ENCODE measurements at places on chromosomes 4 and X.

GRCh38 chr4:181006499-181007260 lies 1236.5 kb upstream of the TENM3 start:
- DNase-seq: no peak

GRCh38 chr4:183816882-183817509 lies 88.1 kb upstream of the STOX2 start:
- DNase-seq: no peak

DNA sequence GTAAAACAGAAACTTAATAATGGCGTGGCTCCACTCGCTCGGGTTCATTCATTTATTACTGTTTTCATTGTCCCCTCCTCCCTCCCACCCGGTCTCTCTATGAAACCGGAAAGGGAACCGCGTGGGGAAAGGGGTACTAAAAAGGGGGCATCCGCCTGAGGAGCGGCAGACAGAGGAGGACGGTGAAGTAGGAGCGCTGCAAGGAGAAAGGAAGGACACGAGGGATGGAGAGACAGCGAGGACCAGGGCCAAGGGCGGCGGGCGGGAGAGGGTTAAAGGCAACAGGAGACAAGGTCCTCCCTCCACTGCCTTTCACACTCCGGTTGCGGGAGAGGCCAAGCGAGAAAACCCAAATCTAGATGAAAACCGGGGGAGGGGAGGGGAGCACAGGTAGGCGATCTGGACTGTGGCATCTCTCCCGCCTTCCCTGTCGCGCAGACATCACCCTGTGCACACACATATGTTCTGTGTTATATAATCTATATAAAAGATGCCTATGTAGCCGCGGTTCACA lies 829 bp downstream of the ELOVL6 start:
- peak; percentile 46 for DNase-seq

DNA sequence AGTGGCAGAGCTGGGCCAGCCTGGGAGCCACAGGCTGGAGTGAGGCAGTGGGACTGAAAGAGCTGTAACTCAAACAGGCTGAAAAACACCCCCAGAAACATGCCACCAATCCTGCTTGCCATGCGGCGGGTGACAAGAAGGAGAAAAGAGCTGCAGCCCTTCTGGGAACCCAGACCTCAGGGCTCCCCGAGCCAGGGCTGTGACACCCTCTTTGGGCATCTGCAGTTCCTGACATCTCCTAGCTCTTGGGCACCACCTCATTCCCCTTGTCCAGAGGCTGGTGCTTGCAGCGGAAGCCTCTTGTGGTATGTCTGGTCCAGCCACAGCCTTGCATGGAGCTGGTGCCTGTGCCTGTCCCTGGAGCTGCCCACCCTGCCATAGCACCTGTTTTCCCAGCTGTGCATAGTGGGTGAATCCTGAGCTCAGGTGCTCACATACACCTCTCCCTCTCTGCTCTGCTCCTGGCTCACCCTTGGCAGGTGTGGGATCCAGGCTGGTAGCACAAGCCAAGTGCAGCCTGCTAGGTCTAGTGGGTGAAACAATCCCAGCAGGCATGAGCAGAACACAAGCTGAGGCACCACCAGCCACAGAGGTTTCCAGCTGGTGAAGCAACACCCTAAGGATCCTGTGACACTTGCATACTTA lies 149.0 kb downstream of the CXXC4 start:
- no peak for DNase-seq

GRCh38 chr4:110609044-110609750 lies 13.7 kb downstream of the PITX2 start:
- no peak for DNase-seq

GRCh38 chr4:66048861-66049260 lies 378.6 kb upstream of the EPHA5 start:
- no peak for DNase-seq

- DNase-seq: no peak
Measured at GRCh38 chr4:124903995-124904722, 191.6 kb upstream of the ANKRD50 start.

DNA sequence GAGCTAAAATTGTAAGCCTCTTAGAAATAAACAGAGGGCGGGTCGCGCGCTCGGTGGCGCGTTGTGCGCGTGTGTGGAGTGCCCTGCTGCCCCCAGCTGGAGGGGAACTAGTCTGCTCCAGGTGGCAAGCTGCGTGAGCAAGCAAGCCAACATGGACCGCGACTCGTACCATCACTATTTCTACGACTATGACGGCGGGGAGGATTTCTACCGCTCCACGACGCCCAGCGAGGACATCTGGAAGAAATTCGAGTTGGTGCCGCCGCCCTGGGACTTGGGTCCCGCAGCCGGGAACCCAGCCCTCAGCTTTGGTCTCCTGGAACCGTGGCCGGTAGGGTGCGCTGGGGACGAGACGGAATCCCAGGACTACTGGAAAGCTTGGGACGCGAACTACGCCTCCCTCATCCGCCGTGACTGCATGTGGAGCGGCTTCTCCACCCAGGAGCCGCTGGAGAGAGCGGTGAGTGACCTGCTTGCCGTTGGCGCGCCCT lies 66.1 kb downstream of the DNAAF6 start:
- DNase-seq: peak; percentile 2

All from stimulated activated CD4-positive, alpha-beta T cell treated with anti-CD3 and anti-CD28 coated beads, Interleukin-4, amount 100 ng/mL, for 48 hours (primary cell).